Naive thymus-derived CD4-positive, alpha-beta T cell (primary cell): ENCODE measurements at places on chromosomes 1 and 21. TPM values are rescaled to one million over a fixed set of nuclear protein-coding genes. Genes with fewer than 3 reads are reported as not detected.
A peak's percentile ranks its signal among the peaks of the same experiment; 100 is the strongest.

DNA sequence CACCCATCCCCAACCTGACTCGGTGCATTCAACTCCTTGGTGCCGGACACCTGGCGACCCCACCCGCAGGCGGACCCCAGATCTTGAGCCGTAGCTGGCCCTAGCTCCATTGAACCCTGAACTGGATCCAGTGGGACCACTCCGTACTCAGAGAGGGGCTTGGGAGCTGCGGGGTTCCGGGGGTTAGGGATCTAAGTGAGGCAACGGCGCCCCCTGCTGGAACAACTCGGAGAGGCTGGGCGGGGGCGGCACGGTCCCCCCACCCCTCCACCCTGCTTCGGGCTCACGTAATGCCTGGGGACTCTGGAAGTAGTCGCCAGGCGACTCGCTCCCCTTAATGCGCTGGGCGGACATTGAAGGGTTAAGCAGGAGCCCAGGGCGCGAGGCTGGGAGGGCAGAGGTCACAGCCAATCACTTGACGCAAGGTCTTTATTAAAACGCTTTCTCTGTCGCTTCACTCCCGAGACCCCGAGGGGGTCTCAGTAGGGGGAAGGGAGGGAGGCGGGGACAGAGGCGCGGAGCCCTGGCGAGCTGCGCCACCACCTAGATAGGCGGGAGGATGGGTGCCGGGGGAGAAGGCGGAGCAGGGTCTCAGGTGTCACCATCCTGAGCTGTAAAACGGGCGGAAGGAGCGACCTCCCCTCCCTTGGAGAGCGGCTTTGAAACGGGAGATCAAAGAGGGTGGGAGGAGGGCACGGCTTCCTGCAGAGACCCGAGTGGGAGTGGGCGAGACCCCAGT lies 704 bp upstream of the CRABP2 start:
- DNase-seq, result peak; percentile 60

GRCh38 chr1:112114540-112114939 lies 125.1 kb upstream of the KCND3 start:
- DNase-seq, result no peak

GRCh38 chr1:19909392-19909791 lies 14.0 kb downstream of the PLA2G2E start:
- DNase-seq, result no peak

- DNase-seq, result no peak
These were observed 324.9 kb upstream of the ST6GALNAC5 start for GRCh38 chr1:76542359-76542758.

DNA sequence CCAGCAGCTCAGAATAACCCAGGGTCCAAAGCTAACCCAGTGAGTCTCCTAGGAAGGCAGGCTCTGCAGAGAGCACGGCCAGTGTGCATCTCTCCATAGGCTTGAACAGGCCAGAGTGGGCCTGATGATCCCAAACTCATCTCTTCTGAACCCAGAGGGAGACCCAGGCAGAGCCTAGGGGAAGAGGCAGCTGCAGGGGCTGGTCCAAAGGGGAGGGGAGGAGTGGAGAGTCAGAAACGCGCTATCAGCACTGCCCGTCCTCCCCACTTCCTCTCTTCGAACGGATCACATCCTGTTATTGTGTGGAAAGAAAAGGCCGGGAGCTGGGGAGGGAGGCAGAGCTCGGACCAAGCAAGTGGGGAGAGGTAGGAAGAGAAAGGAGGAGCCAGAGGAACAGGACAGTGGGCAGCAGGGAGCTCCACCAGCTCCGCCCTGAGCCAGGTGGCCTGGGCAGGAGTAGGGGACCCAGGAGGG lies 20.2 kb downstream of the TAL1 start:
- DNase-seq, result no peak

CENPL gene
- total RNA-seq, result 25.1 and 28.7 TPM in 2 replicates

PTPRF gene
- total RNA-seq, result not detected

SWT1 gene
- total RNA-seq, result 5.2 TPM
